ENCODE measurements at places on chromosomes 2 and 18. TPM values are rescaled to one million over a fixed set of nuclear protein-coding genes. Genes with fewer than 3 reads are reported as not detected.

GRCh38 chr18:36826556-36826955 lies 2.2 kb downstream of the TPGS2 start:
- DNase-seq = no peak

DNA sequence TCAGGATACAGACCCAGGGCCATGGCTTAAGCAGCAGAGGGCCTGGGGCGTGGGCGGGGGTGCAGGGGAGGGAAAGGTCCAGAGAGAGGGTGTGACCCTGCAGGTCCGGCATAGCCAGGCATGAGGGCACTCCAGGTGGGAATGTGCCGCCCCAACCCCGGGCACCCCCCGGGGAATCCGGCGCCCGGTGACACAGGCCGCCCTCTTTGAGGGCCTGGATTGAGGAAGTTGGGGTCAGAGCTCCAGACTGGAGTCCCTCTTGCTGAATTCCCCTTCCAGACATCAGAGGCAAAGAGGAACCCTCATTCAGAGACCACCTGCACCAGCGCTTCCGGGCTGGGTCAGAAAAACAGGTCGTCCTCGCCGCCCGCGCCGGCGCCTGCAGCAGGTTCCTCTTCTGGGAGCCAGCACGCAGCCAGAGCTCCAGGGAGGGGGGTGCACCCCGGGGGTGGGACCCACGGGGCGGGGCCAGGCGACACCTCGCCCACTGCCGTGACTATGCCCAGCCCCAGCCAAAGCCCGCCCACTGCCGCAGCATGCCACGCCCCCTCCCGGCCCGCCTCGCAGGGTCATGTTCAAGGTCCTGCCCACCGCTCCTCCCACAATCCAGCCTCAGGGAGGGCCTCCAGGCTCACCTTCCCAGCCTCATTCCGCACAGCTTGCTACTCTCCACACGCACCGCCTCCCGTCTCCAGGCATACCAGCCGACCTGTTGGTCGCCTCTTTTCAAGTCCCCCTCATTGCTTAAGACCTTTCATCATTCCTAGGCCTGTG lies 98.3 kb upstream of the ID2 start:
- peak; percentile 25 for DNase-seq

The TBR1 gene
- not detected for polyA plus RNA-seq

- no peak for DNase-seq
Observed at GRCh38 chr18:48473816-48474215, 64.6 kb upstream of the ZBTB7C start.

- no peak for DNase-seq
Observed at GRCh38 chr2:143503280-143503679, 374.1 kb downstream of the ARHGAP15 start.

The AQP12A gene
- polyA plus RNA-seq = not detected

The SEPTIN2 gene
- polyA plus RNA-seq = 134 TPM

- peak; percentile 68 for DNase-seq
Observed at GRCh38 chr2:195559431-195559914, 97.6 kb upstream of the SLC39A10 start.

The CGREF1 gene
- polyA plus RNA-seq = 0.50 TPM

DNA sequence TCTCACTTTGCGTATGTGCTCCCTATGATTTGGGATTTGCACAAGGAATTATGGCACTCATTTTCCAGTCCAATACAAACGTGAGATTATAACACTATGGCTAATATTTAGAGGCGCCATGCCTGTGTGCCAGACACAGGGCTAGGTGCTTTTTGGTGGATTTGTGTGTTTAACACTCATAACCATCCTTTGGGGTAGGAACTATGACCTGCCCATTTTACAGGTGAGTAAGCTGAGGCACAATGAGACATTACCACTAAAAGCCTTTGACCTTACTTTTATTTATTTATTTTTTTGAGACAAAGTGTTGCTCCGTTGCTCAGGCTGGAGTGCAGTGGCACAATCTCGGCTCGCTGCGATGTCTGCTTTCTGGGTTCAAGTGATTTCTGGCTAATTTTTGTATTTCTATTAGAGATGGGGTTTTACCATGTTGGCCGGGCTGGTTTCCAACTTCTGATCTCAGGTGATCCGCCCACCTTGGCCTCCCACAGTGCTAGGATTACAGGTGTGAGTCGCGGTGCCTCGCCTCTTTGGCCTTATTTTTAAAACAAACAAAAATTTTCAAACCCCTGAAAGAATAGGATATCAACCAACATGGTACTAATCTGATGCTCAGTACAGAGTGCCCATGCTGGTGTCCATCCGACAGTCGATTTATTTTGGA lies 26.6 kb upstream of the GLI2 start:
- DNase-seq = no peak

DNA sequence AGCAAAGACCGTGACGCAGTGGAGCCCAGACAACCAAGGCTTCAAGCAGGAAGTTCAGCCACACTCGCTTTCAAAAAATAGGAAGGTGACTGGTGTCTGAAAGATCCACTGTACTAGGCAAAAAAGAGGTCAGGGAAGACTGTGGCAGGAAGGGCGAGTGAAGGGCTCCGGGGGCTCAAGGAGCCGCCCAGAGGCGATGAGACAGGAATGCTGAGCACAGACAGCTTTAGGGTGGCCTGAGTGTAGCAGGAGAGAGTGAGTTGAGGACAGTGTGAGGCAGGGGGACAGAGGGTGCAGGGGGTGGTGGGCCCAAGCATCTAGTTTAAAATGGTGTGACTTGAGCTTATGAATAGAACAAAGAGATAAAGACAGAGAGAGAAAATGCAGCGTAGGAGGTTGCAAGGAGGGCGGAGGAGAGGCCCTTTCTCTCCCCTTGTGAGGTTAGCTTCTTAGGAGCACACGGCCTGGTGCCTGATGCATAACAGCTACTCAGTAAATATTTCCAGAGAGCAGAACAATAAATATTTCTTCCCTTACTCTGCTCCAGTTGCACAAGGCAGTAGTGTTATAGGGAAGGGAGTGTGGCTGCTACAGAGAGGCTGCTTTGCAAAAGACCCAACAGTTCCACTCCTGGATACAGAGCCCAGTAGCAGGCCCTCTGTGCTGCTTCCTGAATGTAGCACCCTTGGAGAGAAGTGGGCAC lies 789.7 kb upstream of the RAB6C start:
- DNase-seq = no peak

DNA sequence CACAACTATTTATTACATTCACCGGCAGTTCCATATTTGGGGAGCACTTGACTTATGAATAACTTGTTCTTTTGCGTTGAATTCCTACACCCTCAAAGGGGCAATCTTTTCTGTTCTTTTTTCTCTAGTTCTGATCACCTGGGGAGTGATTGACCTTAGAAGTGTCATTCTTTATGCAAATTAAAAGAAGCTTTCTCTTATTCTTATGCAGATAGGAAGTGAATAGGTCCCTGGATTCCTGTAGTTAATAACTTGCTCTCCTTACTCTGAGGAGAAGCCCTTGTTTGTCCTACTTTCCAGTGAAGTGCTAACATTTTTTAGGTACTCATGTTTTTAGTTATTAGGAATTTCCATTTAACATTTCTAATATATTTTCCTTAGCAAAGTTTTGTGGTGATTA lies 569.8 kb upstream of the LRRTM1 start:
- DNase-seq = no peak

The PLEK gene
- 0.37 TPM for polyA plus RNA-seq

DNA sequence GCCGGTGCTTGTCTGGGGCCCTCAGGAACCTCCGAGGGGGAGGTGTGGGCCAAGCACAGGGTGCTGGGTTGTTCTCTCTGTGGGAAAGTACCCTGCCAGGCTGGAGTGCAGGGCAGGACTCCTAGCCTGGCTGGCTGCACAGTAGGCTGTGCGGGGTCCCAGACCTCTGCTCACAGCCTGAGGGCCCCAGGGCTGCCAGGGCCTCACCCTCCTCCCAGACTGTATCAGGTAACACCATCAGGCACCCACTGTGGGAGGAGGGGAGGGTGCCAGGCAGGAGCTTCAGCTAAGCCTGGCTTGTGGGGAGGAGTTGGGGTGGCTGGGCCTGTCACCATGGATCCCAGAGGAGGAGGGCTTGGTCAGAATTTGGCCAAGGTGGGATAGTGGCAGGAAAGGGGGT lies 211.9 kb upstream of the SMAD2 start:
- no peak for DNase-seq

The NEU2 gene
- not detected for polyA plus RNA-seq

The GPR39 gene
- polyA plus RNA-seq = not detected

- no peak for DNase-seq
Observed at GRCh38 chr18:51621113-51621863, 423.8 kb upstream of the MEX3C start.

The CNTNAP5 gene
- not detected for polyA plus RNA-seq

- DNase-seq = no peak
Observed at GRCh38 chr18:23354625-23355024, 98.5 kb upstream of the RIOK3 start.

The RSAD2 gene
- polyA plus RNA-seq = 15.0 TPM

The SOCS6 gene
- polyA plus RNA-seq = 1.4 TPM

- DNase-seq = no peak
Observed at GRCh38 chr2:85340034-85340892, 12.5 kb upstream of the TGOLN2 start.

The SPATA3 gene
- polyA plus RNA-seq = not detected

GRCh38 chr18:46207985-46208384 lies 103.8 kb downstream of the HAUS1 start:
- DNase-seq = no peak

The MAB21L4 gene
- polyA plus RNA-seq = not detected

- DNase-seq = no peak
Observed at GRCh38 chr18:74975001-74975400, 233.9 kb downstream of the PTGR3 start.

DNA sequence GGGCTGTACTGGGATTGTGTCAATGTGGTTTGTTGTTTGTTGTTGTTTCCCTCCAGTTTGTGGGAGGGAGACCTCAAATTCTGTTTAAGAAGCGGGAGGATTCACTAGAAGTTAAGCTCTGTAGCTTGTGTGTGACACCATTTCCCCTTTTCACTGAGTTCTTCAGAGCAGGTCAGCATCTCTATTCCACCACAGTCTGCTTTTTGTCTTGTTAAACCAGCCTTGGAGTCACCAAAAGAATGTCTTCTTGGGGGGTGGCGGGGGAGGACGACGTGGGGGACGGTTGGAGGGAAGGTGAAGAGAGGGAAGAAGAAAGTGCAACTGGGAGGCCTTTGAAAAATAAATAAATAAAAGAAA lies 2.3 kb upstream of the BCL11A start:
- DNase-seq = no peak

DNA sequence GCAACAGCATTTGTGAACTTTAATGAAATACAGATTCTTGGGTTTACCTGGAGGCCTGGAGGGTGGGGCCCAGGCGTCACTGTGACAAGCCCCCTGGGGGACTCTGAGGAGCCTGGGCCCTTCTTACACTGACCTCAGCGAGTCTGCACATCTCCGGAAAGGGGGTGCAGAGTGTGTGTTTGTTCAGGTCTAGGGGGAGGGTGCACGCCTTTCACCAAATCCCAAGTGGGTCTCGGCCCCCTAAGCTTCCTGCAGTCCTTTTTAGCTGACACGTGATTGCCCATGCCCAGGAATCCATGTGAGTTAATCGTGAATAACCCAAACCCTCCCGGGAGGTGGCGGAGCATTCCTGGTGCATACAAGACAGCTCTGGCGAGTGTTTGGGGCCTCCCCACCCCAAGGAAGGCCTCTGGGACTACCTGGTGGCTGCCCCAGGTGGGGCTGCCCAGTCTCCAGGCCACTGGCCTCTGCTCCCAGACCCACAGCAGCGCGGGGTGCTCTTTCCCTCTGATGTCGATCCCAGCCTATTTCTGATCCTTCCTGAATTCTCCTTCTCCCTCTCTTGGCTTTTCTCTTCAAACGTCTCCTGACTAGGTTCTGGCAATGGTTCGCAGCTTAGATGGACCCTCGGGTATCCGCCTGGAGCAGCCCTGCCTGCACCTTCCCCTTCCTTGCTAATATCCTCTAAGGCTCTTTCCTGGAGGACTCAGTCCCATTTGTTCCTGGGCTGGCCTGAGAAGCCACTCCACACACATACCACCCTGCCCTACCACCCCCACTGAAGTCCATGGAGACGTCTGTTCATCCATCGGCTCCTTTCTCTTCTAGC lies 10.0 kb downstream of the NGEF start:
- DNase-seq = no peak

The CD302 gene
- 0.35 TPM for polyA plus RNA-seq

DNA sequence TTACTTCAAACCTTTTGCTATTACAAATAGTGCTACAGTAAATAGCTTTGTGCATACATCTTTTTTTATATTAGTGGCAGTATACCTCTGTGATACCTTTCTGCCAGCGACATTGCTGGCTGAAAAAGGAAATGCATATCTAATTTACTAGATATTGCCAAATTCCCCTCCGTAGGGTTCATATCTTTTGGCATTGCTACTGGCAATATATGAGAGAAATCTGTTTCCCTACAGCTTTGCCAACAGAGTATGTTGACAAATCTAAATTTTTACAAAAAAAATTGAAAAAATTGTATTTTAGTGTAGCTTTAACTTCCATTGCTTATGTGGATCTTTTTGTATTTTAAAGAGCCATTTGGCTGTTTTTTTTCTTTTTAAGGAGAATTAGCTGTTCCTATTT lies 426.7 kb downstream of the TRIB2 start:
- DNase-seq = no peak

The SLC14A1 gene
- 2.2 TPM for polyA plus RNA-seq

GRCh38 chr18:51578406-51578980 lies 381.0 kb upstream of the MEX3C start:
- no peak for DNase-seq

DNA sequence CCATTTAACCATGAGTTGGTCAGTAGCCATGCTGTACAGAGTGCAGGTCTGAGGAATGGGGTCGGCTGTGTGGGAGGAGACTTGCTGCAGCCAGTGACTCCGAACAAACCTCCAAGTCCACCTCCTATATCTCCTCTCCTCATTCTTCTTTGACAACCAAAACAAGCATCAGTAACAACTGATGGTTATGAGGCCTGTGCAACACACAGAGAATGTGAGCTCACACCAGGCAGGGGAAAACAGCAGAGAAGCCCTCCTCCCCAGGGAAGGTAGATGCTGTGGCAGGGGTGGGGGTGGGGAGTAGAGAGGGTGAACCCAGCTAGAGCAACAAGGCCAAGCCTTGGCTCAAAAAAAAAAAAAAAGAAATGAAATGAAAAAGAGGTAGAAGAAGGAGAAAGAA lies 12.3 kb upstream of the CNGA3 start:
- no peak for DNase-seq

GRCh38 chr2:233756429-233757081 lies 3.5 kb upstream of the UGT1A1 start:
- no peak for DNase-seq

- DNase-seq = no peak
Observed at GRCh38 chr18:57798713-57799373, 4.3 kb downstream of the ATP8B1 start.

Measured in naive thymus-derived CD4-positive, alpha-beta T cell (primary cell).